ENCODE measurements at places on chromosomes 1 and 21.

DNA sequence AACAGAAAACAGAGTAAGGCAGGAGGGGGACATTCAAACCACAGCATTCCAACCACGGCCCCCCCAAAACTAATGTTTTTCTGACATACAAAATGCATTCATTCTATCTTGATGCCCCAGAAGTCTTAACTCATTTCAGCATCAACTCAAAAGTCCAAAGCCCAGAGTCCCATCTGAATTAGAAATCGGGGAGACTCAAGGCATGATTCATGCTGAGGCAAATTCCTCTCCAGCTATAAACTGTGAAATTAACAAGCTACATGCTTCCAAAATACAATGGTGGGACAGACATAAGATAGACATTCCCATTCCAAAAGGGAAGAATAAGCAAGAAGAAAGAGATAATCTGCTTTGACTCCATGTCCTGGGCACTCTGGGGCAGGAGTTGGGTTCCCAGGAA lies 73.9 kb downstream of the KCNJ15 start:
- DNase-seq: no peak

DNA sequence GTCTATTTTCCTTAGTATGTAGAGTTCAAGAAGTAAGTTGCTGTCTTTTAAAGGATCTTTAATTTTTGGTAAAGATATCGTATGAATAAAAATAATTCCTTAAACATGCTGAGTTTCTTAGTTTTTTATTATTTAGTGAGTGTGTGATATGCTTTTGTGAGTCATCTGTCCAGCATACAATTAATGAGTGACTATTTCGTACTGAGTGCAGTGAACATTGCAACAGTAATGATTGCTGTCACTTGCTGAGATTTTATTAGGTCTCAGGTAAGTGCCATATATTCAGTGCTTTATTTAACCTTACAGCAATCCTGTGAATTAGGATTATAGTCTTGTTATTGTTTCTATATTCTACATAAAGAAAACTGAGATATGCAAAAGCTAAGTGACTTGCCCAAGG lies 22.6 kb downstream of the MIGA1 start:
- DNase-seq: no peak

DNA sequence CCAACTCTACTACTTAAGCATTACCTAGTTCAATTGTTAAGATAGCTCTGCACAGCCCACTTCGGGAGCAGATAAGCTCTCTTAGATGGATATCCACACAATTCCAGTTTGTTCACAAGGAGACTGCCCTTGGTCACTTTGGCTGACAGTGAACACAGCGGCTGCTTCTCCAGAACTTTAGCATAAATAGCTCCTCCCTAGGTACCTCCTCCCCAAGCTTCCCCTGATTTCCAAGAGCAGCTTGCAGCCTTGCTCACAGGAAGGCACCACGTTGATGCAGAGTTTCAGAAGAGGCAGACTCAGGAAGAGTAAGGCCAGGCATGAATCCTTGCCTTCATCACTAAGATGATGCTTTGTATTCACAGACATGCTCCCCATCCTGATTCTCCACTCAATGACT lies 24.7 kb downstream of the TFF3 start:
- DNase-seq: no peak

DNA sequence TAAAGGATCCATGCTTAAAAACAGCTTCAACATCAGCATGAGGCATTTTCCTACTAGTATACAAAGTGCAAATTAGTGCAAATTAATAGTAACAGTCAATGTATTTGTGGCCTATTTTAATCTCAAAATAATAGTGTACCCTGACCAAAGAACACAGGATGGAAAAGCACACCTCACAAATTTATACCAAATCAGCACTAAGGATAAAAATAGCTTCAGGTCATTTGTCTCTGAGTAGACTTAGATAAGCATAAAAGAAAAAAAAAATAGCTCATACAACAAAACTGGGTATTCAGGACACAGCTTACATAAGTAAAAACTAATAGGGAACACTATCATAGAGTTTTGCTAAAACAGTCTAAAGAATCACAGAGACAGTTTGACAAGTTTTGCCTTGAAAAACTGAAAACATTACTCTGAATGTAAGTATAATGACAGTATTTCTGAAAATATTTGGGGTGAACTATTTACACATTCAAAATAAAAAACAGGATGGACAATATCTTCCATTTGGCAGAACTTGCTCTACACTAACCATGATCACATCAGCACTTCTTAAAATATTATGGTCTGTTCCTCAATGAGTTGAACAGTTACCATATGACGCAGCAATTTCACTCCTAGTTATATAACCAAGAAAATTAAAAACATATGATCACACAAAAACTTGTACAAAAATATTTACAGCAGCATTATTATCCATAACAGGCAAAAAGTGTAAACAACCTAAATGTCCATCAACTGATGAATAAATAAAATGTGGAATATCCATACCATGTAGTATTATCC lies 46.3 kb downstream of the RNF115 start:
- peak; percentile 58 for DNase-seq

DNA sequence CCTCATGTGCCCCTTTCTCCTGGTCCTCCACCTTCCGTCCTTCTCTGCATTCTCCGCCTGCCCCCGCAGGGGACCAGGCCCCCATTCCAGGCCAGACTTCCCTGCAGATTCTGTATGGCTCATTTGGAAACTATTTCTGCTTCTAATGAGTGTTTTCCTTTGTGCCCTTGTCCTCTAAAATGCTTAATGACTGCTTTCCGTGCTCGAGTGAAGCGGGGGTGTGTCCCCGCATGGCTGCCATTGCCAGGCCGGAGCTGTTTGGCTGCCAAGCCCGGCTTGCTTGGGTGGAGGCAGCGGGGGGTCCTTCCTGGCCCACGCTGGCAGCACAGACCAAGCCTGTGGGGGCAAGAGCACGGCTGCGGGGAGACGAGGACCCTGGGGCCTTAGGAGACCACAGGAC lies 299.3 kb upstream of the VAMP3 start:
- peak; percentile 72 for DNase-seq

GRCh38 chr1:15557008-15557407 lies 27.8 kb downstream of the AGMAT start:
- no peak for DNase-seq

DNA sequence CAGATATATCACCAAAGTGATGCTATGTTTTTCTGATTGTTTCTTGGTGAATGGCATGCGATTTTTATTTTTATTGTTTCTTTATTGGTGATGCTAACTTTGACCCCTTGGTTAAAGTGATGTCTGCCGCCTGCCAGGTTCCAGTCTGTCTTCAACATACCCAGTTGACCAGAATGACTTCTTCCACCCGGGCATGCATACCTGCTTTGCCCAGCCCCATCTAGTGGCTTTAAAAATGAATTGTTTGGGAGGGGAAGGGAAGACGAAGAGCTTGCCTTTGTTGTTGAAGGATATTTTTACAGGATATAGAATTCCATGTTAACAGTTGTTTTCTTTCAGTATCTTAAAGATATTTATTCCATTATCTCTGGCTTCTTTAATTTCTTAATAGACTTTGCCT lies 65.1 kb downstream of the ATG4C start:
- no peak for DNase-seq

GRCh38 chr1:241250465-241250864 lies 106.5 kb downstream of the RGS7 start:
- DNase-seq: no peak

GRCh38 chr1:21955501-21956281 lies 18.6 kb upstream of the HSPG2 start:
- no peak for DNase-seq

DNA sequence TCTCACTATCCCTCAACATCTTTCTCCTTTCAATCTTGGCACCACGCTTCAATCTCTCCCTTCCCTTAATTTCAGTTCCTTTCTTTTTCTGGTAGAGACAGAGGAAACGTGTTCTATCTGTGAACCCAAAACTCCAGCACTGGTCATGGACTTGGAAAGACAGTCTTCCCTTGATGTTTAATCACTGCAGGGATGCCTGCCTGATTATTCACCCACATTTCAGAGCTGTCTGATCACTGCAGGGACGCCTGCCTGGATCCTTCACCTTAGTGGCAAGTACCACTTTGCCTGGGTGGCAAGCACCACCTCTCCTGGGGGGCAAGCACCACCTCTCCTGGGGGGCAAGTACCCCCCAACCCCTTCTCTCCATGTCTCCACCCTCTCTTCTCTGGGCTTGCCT lies 27.8 kb downstream of the SELL start:
- DNase-seq: no peak

DNA sequence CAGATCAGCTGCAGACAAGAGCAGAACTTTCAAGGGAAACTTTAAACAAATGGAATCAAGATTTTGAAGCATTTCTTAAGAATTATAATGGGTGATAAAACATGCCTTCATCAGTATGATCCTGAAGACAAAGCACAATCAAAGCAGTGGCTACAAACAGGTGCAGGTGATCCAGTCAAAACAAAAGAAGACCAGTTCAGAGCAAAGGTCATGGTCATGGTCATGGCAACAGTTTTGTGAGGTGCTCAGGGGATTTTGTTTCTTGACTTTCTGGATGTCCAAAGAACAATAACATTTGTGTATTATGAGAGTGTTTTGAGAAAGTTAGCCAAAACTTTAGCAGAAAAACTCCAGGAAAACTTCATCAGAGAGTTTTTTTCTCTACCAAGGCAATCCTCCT lies 681.7 kb upstream of the PTBP2 start:
- DNase-seq: no peak

DNA sequence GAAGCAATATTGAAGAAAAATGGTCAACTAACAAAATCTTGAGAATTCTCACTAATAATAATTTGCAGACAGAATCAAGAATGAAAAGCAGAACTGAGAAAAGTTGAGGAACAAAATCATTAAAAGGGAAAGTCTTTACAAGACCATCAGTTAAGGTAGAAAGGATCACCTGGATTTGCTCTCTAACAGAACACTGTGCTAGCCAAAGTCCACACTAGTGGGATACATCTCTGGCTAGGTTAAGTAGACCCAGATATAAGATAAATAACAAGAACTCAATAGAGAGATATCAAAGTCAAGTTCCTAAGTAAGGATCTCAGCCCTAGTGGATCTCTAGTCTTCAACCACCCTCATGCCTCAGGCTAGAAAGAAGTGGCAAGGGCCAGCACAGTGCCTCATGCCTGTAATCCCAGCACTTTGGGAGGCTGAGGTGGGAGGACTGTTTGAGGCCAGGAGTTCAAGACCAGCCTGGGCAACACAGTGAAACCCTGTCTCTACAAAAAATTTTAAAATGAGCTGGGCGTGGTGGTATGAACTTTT lies 19.6 kb downstream of the IPP start:
- no peak for DNase-seq

GRCh38 chr1:175192111-175192629 lies 406 bp downstream of the KIAA0040 start:
- DNase-seq: no peak

GRCh38 chr21:37145635-37146111 lies 72.6 kb downstream of the TTC3 start:
- no peak for DNase-seq

DNA sequence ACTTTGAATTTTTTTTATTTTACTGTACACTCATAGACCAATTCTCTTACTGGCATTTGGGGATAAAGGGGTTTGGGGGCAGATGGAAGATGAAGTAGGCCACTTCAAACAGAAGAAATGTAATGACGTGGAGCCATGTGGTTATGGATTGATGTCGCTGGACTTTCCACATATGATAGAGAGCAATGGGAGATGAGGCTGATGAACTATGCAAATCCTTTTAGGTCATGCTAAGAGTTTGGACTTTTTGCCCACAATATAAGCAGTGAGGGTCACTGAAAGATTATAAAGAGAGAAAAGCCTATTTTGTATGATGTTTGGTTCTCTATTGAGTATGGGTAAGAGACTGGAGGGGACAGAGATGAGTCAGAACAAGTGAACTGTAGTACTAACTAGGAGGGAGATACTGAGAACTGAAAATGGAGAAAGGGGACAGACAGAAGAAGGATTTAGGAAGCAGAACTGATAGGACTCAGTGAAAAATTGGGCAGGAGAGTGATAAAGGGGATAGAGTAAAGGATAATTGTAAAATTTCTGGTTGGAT lies 9.2 kb downstream of the C1orf21 start:
- DNase-seq: no peak

DNA sequence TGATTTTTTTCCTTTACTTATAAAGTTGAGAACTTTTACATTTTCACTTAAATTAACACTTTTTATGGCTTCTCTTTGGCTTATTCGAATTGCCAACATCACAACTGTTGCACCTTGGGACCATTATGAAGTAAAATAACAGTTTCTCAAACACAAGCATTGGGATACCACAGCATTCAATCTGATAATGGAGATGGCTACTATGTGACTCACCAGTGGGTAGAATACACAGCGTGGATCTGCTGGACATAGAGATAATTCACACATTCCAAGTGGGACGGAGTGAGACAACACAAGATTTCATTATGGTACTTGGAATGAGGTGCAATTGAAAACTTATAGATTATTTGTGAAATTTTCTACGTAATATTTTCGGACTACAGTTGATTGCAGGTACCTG lies 68.0 kb downstream of the ADAMTS1 start:
- DNase-seq: no peak

DNA sequence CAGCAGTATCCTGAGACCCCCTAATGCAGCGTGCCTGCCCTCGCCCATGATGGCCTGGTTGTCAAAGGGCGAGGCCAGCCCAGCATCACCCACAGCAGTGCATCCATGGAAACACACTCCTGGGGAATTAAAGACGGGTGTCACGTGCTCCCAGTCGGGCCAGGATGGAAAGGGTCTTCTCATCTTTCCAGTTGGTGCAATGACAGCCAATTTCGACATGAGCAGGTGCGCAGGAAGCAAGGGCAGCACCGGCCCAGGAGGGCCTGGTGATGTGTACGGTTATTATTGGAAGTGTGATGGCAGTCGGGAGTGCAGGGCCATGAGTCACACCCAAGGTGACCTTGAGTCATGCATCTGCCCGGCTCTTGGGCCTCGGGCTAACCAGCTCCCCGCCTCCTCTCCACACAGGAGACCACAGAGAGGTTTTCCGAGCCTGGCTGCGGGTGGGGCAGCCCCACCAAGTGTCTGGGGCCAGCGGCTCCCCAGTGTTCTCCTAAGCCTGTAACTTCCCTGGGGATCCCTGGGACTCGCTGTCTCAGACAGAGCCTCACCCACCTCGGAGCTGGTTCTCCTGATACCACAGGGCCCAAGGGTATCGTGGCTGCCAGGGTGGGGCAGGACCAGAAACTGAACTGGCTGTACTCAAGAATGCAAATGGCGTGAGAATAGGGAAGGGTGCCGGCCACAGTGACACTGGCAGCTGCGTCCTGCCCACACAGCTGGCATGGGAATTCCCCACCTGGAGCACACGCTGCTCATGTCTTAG lies 119.8 kb downstream of the SIK1 start:
- DNase-seq: peak; percentile 18

DNA sequence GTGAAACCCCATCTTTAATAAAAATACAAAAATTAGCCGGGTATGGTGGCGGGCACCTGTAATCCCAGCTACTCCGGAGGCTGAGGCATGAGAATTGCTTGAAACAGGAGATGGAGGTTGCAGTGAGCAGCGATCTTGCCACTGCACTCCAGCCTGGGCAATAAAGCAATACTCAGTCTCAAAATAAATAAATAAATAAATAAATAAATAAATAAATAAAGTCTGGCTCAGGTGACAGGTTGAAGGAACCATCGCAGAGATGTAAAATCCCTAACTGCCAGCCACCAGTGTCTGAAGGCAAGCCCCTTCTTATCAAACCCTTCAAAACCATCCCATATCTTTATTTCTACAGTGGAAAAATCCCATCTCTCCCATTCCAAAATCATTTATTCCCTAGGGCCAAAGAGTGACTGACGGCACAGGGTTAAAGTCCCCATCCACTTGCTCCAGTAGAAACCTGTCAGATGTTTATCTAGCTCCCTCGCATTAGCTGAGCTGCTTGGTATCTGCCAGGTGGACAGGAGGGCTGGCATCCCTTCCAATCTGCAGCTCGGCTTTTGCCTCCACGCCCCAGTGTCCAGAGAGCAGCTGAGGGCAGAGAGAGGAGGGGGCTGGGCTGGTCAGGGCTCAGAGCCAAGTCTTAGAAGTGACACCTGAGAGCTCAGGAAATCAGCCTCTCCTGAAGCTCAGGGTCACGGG lies 5.0 kb downstream of the CSRP1 start:
- no peak for DNase-seq

All from AG10803 (cell line).